Osteoblast (primary cell): ENCODE measurements at places on chromosomes 1 and 21.

DNA sequence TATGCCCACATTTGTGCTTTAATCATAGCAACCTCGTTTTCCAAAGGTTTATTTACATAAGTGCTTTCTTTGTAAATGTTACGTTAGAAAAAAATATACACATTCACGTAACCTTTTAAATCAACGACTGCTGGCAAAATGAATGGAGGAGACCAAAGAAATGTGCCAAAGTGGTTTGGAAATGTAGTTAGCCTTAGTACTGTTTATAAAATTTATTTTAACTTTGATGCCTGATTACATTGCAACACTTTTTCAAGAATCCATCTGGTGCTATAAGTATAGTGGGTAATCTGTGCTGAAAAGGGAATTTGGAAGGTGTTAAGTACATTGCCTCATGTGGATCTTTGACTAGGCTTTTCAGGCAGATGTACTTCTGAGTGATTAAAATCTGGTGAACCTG is 108.9 kb downstream of the IFI44 start:
- no peak for DNase-seq

DNA sequence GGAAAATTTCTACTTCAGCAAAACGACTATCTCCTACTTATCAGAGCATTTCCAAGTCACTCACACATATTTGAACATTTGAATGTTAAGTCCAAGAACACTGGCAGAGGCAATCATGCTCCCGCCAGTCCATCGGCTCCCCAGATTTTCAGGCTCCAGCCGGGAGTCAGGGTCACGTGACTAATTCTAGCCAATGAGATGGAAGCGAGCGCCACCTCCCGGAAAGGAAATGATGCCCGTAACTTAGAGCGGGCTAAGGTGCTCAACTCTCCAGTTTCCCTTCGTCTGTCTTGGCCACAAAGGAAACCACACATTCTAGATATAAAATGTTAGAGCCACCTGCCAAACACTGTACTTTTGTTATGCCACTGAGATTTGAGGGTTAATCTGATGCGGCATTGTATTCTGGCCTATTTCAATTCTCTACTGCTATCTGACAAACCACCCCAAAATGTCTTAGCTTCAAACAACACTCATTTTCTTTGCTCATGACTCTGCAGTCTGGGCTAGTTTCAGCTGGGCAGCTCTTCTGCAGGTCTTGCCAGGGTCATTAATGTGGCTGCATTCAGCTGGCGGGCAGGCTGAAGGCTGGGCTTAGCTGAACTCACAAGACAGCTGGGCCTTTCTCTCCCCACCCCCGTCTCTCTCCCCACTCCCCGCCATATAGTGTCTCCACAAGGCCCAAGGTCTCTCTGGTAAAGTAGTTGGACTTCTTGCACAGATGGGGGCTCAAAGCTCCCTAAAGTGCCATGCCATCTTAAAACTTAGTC is 16.5 kb upstream of the LHX4 start:
- peak; percentile 94 for DNase-seq

DNA sequence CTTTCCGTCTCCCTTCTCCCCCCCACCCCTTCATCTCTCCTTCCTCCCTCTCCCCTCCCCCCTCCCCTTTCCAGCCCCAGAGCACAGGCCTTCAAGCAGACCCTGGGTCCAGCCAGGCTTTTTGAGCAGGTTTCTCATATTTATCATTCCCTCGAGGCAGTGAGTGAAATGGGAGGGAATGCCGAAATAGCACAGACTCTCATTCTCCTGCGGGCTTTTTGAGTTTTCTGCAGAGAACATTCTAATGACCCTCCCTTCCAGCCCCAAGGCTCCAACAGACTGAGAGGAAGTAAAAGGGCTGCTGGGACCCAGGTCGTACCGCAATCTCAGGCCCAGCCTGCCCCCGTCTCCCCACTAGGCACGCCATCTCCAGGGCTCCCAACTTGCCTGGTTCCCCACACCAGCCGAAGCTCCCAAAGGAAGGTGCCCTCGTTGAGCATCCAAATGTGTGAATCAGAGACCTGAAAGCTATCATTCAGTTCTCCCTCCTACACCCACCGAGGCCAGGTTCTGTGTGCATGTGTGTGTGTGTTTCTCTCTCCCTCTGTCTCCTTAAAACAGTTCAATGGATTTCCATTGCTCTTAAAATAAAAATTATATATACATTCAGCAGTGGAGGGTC is 22.3 kb downstream of the ACTA1 start:
- no peak for DNase-seq

GRCh38 chr1:48093147-48093546 is 96.0 kb upstream of the TRABD2B start:
- DNase-seq, result no peak

GRCh38 chr1:68174738-68175113 is 57.6 kb downstream of the WLS start:
- DNase-seq, result peak; percentile 63

- DNase-seq, result peak; percentile 97
Observed at GRCh38 chr1:9892563-9893528, 17.2 kb downstream of the CTNNBIP1 start.

GRCh38 chr1:41484402-41485241 is at the start of gene EDN2:
EDN2 (minus strand) TSS chr1:41484683; CDS start chr1:41484601, 82 bp downstream.
- peak; percentile 79 for DNase-seq

DNA sequence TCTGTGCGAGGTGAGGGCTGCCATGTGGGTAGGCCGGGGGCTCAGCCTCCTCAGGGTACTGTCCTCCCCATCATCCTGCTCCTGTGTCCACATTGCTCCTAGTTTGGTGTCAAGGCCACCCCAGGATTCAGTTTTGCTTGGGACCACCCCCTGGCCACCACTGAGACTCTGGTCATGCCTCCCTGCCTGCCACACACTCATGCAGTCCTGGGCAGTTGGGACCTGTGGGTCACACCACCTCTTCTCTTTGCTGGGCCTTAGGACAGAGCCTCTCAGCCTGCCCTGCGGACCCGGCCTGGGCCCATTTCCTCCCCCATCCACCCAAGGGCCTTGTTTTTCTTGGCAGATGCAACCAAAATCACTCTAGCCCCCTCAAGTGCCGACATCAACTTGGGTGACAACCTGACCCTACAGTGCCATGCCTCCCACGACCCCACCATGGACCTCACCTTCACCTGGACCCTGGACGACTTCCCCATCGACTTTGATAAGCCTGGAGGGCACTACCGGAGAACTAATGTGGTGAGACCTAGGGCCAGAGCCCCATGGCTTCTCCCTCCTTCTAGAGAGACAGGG is 19.4 kb downstream of the TMEM81 start:
- peak; percentile 31 for DNase-seq

DNA sequence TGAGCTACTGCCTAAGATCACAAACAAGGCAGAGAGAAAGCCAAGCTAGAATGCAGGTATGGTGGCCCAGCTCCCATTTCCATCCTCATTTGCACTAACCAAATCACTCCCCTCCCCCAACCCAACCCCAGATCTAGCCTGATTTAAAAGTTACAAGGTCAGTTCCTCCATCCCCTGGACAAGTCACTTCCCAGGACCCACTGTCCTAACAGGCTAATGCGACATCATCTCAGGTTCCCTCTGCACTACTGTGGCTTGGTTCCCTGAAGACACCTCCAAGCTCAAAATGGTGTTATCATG is 2.4 kb downstream of the F11R start:
- no peak for DNase-seq

DNA sequence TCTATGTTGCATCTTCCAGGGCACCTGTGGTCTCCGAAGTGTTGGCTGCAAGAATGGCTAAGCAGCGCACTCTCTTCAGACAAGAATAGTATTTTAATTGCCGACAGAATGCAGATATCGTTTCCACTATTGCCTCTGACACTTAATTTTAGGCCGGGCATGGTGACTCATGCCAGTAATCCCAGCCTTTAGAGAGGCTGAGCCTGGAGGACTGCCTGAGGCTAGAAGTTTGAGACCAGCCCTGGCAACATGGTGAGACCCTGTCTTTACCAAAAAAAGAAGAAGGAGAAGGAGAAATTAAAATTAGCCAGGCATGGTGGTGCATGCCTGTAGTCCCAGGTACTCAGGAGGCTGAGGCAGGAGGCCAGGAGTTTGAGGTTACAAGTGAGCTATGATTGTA is 306.9 kb downstream of the KIF26B start:
- no peak for DNase-seq
